SK-N-SH (cell line): ENCODE measurements at places on chromosomes 6 and 20. TPM values are rescaled to one million over a fixed set of nuclear protein-coding genes. Genes with fewer than 3 reads are reported as not detected.

The SPATS1 gene
- polyA plus RNA-seq: not detected in 2 replicates

The FKBP1C gene
- 1.2 and 1.7 TPM in 2 replicates for polyA plus RNA-seq

The DEFB126 gene
- not detected in 2 replicates for polyA plus RNA-seq

The HLA-DRA gene
- 0.10 TPM in 1 of 2 replicates, not detected in the other for polyA plus RNA-seq
